Inflammatory macrophage treated with lipopolysaccharide for 1 hour (primary cell): ENCODE measurements at places on chromosomes 6 and 20.

DNA sequence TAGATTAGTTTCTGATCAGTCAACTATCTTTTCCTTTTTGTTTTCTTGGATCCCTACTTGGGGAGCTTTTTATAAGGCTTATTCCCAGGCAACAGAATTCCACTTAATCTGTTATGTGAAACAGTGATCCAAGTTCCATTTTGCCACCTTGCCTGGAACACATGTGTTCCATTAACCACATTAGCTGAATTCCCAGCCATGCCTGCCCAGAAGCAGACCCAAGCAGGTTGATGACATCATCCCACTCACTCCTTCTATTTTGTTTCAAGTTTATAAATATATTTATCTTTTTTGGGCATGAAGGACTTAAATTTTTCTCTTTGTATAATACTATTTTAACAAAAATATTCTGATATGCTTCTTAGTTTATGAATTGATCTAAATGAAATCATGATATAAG, 587.4 kb downstream of the GRIK2 start:
- DNase-seq: no peak

GRCh38 chr6:98039904-98040607, 757.0 kb upstream of the MMS22L start:
- DNase-seq: no peak

DNA sequence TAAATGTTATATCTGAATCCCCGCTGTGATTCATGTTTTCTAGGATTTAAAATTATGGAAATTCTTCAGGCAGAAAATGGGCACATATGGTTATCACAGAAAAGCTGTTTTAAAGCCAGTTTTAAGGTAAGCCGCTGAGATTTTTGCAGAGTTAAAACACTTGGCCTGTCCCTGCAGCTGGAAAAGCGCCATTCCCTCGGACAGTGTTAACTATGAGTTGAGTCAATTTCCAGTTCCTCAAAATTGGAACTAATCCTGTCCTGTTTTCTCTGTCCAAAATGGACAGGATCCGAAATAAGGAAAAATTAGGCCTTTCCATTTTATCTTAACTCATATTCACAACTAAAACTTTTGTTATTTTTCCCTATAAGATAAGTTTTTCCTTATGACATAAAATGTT, 225.2 kb downstream of the SAMD5 start:
- no peak for DNase-seq

DNA sequence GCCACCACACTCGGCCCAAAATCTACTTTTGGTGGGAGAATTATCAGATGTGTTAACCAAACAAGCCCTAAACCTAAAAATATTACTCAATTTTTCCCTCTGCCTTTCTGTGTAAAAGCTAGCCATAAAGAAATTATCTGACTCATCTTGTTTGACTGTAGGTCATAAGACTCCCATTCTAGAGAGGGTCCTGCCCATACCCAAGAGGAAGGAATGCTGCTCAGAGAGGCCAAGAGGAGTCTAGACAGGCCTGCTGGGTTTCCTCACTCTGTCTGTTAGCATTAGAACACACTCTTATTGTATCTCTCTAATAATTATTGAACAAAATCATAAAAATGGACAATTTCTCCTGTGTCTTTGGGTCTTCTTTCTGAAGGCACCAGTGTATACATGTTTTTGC, 26.1 kb downstream of the C6orf141 start:
- DNase-seq: no peak

DNA sequence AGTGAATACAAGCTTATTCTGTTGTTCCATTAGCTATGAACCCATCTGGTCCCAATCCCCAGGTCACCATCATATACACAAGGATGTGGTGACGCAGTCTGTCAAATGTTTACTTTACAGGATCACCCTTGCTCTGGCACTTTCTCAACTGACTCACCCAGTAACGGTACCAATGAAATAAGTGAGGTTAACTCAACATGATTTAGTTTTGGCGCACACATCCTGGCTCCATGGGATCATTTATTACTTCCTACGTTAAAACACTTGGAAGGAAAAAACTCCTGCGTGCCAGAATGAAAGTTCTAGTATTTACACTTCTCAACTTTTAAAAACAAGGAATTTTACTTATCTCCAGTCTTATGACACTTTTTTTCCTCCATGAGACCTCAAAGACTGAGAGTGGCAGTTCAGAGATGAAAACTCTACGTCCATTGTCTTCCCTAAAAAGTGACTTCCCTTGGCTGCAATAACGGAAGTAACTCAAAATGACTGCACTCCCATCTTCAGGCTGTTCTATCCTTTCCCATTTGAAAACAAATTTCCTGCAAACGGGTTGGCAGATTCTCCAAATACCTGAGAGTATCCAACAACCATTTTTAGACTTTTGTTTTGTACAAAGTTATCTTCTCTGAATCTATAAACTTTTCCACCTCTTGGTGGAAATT, 15.9 kb downstream of the AGPAT4 start:
- DNase-seq: no peak

GRCh38 chr6:16319813-16320532, 81.6 kb downstream of the GMPR start:
- peak; percentile 61 for DNase-seq

DNA sequence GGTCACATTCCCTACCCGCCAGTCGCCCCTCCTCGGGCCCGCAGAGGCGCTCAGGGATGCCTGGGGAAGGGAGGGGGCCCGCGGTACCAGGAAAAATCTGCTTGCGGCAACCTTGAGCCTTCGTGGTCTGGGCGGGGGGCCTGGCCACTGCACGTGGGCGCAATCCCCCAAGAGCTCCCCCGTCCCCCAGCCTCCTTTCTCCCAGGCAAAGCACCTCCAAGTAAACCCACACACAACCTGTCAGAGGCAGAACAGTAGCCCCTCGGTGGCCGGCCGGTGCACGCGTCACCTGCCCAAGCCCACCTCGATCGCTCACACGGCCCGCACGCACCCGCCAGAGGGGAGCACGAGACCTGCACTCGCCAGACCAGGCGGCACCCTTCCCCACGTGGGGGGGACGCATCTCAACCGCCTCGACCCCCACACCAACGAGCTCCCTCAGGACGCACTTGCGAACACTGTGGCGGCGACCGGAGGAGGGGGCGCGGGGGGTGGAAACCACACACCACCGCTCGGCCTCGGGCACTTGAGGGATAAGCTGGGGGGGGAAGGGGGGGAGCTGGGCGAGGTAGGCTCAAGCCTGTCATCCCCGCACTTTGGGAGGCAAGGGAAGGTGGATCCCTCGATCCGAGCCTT, 1955.7 kb upstream of the DEFB115 start:
- no peak for DNase-seq

- no peak for DNase-seq
Measured at GRCh38 chr6:11363881-11364576, 131.6 kb upstream of the NEDD9 start.

DNA sequence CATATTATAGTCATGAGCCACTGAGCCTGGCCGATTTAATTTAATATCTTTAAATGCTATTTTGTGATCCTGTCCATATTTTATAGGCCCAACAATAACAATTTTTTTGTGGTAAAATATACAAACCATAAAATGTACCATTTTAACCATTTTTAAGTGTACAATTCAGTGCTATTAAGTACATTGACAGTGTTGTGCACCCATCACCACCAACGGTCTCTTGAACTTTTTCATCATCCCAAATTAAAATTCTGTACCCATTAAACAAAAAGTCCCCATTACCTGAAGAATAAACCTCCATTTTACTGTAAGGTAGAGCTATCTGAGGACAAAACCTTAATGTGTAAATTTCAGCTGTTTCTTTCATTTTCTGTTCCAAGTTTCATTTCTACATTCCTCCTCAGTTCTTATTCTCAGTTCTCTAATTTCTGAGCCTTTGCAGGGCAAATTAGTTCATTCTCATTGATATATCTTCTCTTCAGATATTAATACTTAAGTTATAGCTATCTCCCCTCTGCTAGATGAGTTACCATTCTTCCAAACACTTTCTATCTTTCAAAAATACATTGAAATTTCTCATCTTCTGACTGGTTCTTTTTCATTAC, 10.3 kb downstream of the MTO1 start:
- DNase-seq: peak; percentile 59

DNA sequence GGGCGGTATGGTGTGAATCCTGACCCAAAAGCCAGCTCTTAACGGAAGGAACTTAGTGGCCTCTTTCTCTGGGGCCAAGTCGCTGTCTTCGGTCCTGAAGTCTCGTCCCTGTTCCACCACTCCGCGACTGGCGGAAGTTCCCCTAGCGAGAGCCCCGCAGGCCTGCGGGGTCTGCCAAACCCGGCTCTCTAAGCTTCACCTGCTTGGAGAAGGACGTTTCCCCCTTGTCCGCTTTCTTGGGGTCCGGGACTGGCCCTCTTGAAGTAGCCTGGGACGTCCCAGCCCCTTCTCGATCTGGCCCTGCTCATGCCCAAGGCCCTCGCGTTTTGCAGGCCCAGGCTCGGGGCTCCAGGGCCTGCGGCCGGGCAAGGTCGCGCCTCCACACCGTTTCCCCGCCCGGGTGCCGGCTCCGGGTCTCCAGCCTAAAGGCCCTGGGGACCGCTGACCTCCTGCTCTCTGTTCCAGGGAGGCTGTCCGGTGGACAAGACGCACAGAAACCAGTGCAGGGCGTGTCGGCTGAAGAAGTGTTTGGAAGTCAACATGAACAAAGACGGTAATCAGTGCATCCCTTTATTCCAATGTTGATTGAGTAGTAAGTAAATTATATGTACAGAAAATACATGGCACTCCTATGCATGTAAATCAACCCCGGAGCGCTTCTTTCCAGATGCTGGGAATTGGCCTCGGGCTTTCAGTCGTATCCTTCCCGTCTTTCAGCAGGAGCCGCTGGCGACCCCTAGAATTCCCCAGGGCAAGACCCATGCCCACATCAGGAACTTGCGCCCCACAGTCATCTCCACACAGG, 8.8 kb downstream of the NR2E1 start:
- peak; percentile 43 for DNase-seq

- DNase-seq: no peak
Measured at GRCh38 chr6:151240036-151240685, 394 bp downstream of the AKAP12 start.

- peak; percentile 65 for DNase-seq
Measured at GRCh38 chr6:106090001-106090400, 3.9 kb downstream of the PRDM1 start.

DNA sequence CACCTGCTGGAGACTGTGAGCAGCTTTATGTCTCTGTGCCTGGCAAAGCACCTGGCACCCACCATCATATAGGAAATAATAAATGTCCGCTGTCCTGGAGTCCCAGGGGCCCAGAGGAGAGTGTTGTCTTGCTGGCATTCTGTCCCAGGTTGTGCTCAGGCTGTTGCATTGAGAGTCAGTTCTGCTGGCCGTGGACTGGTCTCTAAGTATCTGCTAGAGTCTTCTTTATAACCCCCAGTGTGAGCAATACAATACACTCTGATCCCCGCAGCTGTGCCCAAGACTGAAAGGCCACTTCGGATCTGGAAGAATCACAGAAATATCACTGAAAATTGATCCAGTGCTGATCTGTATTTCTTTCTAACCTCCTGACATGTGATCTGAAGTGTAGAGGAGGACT, 38.3 kb upstream of the HINT3 start:
- DNase-seq: no peak

DNA sequence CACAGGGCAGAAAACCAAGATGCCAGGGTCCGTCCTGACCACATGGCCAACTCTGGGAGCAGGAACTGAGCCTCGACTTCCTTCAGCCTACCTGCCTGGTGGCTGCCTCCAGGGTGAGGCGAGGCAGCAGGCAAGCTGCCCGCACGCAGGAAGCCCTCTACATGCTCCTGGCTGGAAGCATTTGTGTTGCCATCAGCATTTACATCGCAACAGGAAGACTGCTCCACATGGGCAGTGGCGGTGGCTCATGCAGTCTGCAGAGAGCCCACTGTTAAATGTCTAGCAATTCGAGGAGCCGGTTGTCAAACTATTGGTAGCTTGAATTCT, 233.8 kb downstream of the SYNDIG1 start:
- DNase-seq: no peak

- no peak for DNase-seq
Measured at GRCh38 chr6:20476501-20477043, 57.7 kb upstream of the CDKAL1 start.

DNA sequence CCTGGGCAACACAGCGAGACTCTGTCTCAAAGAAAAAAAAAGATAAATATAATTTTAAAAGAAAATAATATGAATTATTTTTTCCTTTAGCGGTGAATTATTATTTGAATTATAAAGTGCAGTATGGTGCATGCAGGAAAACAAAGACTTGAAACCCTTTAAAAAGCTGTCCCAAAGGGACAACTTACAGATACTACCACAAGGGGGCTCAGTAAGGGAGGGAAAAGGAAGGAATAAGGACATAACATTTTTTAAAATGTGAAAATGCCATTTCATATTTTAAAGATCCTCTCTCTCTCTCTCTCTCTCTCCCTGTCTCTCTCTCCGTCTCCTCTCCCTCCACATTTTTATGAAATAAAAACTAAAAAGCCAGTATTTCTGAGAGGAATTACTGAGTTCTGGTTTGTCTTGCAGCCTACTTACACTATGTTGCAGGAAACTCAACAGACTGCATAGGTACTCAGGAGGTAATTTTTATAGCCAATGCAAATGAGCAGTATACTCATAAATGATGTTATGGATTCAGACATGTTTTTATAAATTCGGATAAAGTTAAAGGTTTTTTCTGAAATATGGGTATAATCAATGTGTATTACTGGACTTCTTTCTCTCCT, 455.0 kb upstream of the GJE1 start:
- DNase-seq: peak; percentile 12

DNA sequence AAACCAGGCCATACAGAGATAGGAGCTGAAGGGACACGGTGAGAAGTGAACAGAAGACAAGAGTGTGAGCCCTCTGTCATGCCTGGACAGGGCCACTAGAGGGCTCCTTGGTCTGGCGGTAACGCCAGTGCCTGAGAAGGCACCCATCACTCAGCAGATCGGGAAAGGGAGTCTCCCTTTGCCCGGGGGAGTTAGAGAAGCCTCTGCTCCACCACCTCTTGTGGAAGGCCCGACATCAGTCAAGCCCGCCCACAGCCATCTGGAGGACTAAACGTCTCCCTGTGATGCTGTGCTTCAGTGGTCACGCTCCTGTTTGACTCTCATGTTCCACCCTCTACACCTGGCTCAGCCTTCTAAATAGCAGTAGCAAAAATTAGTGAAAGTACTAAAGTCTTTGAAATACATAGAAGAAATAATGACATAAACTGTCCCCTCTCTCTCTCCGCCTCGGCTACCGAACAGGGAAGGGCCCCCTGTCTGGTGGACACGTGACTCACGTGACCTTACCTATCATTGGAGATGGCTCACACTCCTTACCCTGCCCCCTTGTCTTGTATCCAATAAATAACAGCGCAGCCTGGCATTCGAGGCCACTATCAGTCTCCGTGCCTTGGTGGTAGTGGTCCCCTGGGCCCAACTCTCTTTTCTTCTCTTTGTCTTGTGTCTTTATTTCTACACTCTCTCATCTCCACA, 66.7 kb downstream of the RPP21 start:
- DNase-seq: peak; percentile 25

GRCh38 chr6:43962458-43962857, 164.8 kb downstream of the MRPL14 start:
- DNase-seq: peak; percentile 27

- DNase-seq: no peak
Measured at GRCh38 chr6:109081026-109081425, 13.6 kb downstream of the SESN1 start.

GRCh38 chr6:116017546-116018295, 43.0 kb downstream of the FRK start:
- peak; percentile 61 for DNase-seq

GRCh38 chr6:14644381-14644780, 526.8 kb downstream of the CD83 start:
- DNase-seq: no peak

- DNase-seq: no peak
Measured at GRCh38 chr6:24426729-24427446, 24.2 kb downstream of the MRS2 start.

- DNase-seq: no peak
Measured at GRCh38 chr6:84560436-84561390, 203.7 kb downstream of the TBX18 start.
